Stimulated activated CD8-positive, alpha-beta memory T cell treated with anti-CD3 and anti-CD28 coated beads, Interleukin-4, amount 100 ng/mL, for 1 hour (primary cell): ENCODE measurements at places on chromosomes 6 and 20.

DNA sequence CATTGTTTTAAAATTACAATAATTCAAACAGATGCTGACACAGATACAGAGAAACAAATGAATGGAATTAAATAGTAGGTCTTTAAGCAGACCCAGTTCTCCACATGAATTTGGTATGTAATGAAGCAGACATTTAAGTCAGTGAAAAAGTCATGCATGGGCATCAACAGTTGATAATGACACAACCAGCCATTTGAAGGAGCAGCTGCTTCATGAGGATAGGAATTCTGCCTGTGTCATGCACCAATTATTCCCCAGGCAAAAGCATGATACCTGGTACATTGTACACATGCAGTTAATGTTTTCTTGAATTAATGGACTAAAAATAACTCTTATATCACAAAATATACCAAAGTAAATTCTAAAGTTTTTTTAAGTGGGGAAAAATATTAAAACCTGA is 11.2 kb upstream of the HEY2 start:
- DNase-seq = no peak

- DNase-seq = no peak
These were observed 49.1 kb upstream of the PRDM1 start for GRCh38 chr6:106037060-106037459.

- DNase-seq = no peak
These were observed 141.1 kb upstream of the EEF1E1 start for GRCh38 chr6:8243475-8243874.

DNA sequence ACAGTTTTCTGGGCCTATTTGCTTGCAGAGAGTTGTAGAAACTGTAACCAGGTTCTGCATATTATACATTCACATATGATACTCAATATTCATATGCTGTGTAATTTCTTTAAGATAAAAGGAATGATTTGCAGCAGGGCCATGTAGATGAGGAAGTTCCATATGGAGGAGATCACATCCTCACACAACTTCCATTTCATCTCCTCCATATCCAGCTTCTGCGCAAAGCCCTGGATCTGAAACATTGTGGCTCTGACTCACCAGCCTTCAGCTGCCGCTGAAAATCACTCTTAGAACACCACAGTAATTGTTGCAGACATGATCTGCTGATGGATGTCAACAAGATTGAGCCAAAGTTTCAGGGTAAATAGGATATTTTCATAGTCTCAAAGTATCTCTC is 57.7 kb downstream of the PXDC1 start:
- no peak for DNase-seq

GRCh38 chr6:88702956-88703556 is 260.4 kb downstream of the RNGTT start:
- no peak for DNase-seq

GRCh38 chr6:44494011-44494501 is 106.5 kb downstream of the CDC5L start:
- no peak for DNase-seq

GRCh38 chr6:135667691-135668455 is 170.3 kb upstream of the AHI1 start:
- no peak for DNase-seq

DNA sequence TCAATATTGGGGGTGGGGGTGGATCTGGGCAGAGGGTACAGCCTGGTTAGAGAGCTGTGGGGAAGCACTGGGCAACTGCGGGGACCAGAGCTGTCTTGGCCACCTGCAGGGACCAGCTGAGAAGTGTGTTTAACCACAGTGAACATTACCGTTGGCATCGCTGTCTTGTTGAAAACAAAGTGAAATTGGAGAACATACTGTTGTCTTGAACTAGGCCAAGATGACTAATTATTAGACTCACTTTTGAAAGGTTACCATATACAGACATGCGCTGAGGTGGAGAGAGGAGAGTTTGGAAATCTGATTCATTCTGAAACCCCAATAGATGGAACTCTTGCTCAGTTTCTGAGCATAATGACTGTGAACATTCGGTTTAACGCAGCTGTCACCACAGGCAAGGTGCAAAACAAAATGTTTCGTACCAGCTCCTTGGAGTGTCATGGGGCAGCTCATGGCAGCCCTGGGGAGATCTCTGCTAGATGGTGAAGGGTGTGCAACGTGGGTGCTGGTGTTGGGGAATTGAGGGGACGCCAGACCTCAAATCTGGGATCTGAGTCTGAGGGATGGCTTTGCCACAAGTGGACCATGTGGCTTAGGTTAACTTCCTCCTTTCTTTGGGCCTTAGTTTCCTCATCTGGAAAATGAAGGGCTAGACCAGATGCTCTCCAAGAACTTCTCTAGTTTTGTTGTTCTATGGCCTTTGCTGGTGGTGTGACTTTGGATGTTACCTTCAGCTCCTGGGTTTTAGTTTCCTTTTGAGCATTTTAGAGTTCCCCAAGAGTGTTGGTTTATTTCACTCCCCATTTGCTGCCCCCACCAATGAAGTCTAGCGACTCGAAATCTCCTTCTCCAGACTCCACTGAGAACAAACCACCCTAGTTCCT is 24.6 kb upstream of the GTSF1L start:
- DNase-seq = no peak

DNA sequence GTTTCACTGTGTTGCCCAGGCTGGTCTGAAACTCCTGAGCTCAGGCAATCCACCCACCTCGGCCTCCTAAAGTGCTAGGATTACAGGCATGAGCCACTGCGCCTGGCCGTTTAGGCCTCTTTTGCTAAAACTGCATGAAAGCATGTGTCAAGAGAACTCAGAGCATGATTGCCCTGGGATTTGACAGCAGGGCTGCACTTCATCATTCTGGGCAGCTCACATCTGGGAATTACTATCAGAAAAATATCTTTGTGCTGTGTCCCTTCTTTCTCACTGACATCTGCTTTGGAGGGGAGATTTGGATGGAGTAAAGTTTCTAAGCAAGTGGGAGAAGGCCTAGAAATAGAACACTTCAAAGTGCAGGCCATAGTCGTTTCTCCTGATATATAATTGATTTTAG is 59.6 kb upstream of the EIF2S2 start:
- no peak for DNase-seq

GRCh38 chr6:5199702-5200101 is 61.0 kb downstream of the LYRM4 start:
- no peak for DNase-seq

GRCh38 chr6:3022765-3023662 is 23.3 kb downstream of the NQO2 start:
- DNase-seq = no peak

GRCh38 chr20:24971376-24972101 is 21.0 kb downstream of the APMAP start:
- DNase-seq = no peak

DNA sequence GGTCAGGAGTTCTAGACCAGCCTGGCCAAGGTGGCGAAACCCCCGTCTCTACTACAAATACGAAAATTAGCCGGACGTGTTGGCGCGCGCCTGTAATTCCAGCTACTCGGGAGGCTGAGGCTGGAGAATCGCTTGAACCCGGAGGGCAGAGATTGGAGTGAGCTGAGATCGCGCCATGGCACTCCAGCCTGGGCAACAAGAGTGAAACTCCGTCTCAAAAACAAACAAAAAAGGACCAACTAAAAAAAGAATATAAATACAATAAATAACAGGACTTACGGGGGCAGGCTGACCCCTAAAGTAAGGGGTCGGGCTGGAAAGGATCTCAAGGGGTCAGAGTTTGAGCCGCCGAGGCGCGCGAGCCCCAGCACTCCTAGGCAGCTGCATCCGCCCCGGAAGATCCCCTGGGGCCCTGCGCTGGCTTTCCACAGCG is 509 bp upstream of the TPD52L2 start:
- no peak for DNase-seq

GRCh38 chr6:100663219-100663863 is 198.6 kb upstream of the SIM1 start:
- no peak for DNase-seq

GRCh38 chr6:8343600-8343999 is 91.7 kb downstream of the SLC35B3 start:
- no peak for DNase-seq

DNA sequence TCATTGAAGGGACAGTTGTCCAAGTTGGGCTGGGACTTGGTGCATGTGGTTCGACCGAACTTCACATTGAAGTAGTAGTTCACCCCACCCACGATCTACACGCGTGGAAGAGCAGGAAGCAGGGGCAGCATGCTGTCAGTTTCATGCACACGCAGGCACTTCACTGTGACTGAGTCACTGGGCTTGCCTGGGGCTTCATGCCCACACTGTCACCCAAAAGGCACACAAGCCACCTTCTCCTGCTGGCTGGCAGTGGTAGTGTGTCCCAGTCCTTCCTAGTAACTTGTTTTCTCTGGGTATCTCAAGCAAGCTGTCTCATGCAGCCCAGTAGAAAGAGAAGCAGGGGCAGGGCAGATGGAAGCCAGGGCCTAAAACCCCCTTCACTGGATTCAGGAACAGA is 2.0 kb downstream of the CST5 start:
- DNase-seq = no peak
